ENCODE measurements at places on chromosomes 6 and 20.

DNA sequence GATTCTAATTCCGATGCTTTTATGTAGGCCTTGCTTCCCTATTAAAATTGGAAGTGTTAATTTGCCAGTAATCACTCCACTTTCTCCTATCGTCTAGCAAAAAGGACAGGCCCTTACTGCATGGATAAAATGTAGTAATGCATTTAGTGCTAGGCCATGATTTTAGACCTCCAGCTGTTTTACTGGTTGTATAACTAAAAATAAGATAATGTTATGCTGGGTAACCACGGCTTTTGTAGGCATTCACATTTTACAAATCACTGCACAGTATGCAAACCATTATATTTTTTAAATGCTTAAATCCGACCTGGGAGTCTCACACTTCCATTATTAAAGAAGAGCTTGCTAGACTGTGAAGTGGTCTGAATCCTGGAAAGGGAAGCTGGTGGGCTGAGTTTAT is 179.5 kb downstream of the TFAP2A start:
- DNase-seq: no peak

- DNase-seq: peak; percentile 64
Measured at GRCh38 chr6:154995254-154996015, at the start of gene TIAM2. Gene TIAM2, plus strand, starts transcription at chr6:154995315. Its CDS starts 133,909 bp downstream, at chr6:155129224.

DNA sequence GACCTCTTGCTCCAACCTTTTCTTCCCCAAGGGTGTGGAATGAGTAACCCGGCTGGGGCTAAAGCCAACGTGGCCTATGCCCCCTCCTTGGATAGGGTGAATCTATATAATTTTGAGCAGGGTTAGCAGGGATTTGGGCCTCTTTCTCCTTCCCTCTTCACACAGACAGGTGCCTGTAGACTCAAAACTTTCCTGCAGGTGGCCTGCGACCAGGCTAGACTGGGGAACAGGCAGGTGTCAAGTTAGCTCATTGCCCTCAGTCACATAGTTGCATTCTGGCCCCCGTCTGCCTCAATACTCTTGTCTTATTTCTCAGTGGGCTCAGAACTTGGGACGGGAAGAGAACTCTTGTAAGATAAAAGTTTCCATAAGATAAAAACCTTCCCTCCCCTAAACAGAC is 243.0 kb downstream of the ATXN1 start:
- no peak for DNase-seq

DNA sequence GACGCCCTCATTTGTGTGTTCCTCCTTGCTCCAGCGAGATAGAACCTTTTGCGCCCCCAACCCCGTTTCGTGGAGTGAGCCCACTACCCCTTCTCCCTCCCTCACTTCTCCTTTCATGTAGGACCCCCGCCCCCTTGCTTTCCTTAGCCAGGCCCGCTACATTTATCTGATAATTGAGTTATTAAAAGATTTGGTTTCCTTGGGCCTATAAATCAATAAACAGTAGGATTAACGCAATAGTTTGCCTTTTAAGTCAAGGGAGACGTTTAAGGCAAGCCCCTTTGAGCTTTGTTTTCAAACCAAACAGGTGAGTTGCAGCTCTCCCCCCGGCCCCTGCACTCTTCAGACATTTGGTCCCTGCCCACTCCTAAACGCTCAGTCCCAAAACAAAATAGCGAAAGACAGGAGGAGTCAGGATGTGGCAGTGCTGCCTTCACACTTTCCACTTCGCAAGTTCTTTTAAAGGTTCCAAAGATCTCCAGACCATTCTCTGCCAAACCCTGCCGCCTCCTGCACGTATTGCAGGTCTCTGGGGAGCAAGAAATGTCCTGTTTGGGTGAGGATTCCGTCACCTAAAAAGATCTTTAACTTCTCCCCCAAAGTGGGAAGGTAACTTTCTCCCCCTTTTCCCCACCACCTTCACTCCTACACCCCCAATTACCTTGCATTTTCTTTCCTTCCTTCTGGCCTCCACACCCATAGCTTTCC is 27.6 kb downstream of the TFAP2B start:
- no peak for DNase-seq

DNA sequence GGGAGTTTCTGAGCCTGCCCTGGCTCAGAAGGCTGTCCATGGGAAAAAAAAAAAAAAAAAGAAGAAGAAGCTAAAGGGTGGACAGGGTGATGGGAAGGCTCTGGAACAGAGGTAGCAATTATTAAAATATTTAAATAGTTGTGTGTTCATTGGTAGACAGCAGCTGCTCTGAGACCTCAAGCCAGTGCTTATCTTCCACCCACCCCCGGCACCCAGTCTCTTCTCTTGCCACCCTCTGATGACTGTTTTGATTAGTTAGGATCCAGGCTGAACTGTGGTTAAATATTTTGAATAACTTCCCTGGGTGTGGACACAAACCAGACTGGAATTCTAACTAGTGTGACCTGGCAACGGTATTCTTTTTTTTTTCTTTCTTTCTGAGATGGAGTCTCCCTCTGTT is 16.9 kb upstream of the SRSF3 start:
- no peak for DNase-seq

GRCh38 chr20:1190847-1191246 is 6.1 kb upstream of the TMEM74B start:
- DNase-seq: no peak

- DNase-seq: no peak
Measured at GRCh38 chr6:76881414-76881813, 581.9 kb downstream of the HTR1B start.

DNA sequence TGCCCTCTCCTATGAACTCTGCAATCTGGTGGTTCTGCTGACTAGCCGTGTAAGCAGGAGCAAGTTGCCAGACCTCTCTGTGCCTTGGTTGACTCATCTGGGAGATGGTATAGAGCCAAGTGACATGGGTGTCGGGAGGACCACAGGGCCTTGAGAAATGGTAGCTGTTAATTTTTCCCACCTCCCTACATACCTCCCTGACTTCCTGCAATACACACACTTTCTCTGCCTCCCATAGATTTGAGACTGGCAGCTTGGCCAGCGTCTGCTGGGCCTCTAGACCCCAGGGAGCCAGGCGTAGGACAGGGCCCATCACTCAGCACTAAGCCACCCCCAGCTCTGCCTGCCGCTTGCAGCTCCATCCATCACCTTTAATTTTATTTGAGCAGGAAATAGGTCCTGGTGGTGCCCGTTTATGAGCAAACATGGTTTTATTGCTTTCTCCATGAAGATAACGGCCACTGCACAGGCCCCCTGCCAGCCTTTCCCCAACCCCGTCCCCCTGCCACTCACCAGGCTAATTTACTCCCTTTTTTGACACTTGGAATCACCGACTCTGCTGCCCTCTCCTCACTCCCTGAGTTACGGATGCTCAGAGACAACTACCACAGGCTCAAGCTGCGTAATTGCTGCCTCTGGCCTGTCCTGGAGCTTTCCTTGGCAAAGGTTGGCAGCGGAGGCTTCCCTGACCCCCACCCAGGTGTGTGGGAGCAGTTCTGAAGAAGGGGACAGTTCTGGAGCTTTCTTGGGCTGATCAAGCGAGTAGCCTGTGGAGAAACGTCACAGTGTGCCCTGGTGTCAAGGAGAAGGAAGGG is 11.1 kb downstream of the GLP1R start:
- DNase-seq: no peak

DNA sequence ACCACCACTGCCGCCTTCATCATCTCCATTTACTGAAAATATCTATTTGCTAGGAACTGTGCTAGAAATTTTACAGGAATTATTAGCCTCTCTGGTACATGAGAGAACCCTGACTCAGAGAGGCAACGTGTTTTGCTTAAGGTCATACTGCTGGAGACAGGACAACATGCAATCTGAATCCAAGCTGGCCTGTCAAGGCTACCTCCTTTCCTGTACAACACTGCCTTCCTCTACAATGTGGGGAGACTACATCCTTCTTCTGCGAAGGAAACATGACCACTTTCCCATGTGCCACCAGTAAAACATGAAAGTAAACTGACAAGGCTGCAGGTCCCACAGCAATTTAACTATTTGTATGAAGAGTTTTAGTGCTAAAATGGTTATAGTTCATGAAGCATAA is 200.9 kb downstream of the BACH2 start:
- no peak for DNase-seq

DNA sequence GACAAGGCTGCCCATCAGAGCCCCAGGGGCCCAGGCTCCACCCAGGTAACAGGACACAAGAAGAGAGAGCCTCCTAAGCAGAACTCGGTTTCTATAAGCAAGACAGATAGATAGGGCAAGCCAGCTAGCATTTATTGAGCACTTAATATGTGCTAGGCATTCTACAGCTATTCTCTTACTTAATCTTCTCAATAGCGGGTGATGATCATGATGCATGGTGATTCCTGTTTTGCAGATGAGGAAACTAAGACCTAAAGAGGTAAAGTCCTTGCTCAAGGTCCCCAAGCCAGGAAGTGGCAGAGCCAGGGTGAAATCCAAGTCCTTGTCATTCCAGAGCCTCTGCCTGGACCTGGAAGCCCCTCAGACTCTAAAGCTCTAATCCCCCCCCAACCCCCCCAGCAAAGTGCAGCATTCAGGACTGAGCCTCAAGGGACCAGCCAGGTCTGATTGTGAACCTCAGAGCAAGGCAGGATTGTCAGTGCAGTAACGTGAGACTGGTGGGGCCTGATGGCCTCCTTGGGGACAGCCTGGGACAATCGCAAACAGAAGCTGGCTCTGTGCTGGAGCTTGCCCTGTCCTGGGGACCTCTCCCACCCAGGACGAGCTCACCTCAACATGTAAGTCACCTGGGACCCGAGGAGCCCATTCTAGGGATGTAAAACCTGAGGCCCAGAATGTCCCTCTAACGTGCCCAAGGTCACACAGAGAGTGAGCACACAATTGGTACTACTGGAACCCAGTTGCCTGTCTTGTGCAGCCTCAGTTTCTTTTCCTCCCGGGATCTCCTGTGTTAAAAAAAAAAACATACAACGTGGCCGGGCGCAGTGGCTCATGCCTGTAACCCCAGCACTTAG is 48.4 kb upstream of the PTGIS start:
- DNase-seq: no peak

DNA sequence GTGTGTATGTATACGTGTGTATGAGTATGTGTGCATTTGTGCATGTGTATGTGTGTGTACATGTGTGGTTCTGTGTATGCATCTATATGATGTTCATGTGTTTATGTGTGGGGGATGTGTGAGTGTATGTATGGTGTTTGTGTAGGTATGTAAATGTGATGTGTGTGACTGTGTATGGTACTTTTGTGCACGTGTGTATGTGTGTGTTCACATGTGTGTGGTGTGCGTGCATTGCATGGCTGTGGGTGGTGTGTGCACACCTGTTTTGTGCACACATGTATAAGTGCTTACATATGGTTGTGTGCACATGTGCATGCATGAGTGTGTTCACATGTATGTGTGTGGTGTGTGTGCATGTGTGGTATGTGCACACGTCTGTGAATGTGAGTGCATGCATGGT is 6.2 kb downstream of the THBS2 start:
- no peak for DNase-seq

GRCh38 chr6:39755231-39755630 is 30.0 kb upstream of the KIF6 start:
- no peak for DNase-seq

- DNase-seq: no peak
Measured at GRCh38 chr6:32194825-32195651, 2.6 kb upstream of the GPSM3 start.

DNA sequence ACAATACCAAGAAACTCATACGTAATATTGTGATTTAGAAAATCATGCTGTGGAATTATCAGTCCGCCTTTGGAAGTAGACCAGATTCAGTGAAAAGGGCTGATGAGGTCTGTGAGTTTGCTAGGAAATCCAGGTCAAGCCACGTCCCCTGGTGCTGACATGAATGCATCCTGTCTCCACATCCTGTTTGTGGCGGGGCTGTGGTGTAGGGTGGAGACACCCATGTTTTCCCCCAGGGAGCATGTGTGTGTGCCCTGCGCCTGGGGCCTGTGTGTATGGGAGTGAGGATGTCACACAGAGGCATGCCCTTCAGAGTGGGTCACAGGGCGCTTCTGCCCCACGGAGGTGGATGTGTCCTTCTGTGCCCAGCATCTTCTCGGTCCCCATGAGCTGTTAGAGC is 109.1 kb downstream of the SASH1 start:
- DNase-seq: no peak

GRCh38 chr6:133973109-133973971 is 20.3 kb downstream of the TBPL1 start:
- peak; percentile 46 for DNase-seq

DNA sequence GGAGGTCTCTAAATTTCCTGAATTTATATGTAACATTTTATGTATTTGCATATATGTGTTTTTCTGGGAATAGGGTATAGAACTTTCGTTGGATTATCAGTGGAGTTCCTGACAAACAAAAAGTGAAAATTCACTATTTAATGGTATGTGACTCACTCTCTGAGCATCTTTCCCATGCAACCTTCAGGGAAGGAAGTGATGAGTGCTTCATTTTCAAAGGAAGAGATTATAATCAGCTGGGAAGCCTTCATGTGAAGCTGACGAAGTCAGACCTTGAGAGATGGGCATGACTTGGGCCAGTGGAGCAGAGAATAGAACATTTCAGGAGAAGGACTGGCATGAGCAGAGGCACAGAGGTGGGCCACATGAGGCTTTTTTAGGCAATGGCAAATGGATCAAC is 72.7 kb downstream of the FAXC start:
- no peak for DNase-seq

Data from GM13977 (cell line).